GM18507 (cell line): ENCODE measurements at places on chromosomes 1 and 21.

DNA sequence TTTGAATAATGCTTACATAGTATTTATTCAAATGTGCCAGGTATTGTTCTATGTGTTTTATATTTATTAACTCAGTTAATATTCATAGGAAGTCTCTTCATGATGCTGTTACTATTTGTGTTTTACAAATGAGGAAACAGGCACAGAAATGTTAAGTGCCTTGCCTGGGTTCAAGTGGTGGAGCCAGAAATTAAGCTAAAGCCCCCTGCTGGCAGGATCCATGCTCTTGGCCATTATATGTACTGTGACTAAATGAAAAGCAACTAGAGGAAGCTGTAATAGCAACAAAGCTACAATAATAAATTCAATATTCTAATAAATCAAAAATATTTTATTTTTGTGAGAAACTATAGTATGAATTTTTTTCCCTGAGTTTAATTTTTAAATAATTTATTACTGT lies 30.0 kb downstream of the IARS2 start:
- no peak for DNase-seq

DNA sequence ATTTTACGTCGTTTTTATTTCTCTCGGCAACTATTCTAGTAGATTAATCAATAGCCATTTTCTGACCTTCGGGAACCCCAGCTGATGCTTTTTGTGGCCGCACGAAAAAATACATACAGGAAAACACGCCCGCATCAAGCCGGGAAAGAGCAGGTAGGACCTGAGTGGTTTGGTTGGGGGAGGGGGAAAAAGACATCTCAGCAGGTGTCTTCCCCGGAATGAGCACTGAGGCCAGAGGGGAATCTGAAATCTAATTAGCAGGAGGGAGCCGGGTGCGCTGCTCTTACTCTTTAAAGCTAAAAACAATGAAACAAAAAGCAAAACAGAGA lies 618 bp upstream of the FOXD3 start:
- no peak for DNase-seq

GRCh38 chr1:150578272-150579109 lies 919 bp downstream of the MCL1 start:
- DNase-seq, result no peak

- DNase-seq, result peak; percentile 32
Measured at GRCh38 chr1:225652729-225653462, at the start of gene ENAH. ENAH (minus strand) TSS chr1:225653123; CDS start chr1:225652690, 433 bp downstream.

DNA sequence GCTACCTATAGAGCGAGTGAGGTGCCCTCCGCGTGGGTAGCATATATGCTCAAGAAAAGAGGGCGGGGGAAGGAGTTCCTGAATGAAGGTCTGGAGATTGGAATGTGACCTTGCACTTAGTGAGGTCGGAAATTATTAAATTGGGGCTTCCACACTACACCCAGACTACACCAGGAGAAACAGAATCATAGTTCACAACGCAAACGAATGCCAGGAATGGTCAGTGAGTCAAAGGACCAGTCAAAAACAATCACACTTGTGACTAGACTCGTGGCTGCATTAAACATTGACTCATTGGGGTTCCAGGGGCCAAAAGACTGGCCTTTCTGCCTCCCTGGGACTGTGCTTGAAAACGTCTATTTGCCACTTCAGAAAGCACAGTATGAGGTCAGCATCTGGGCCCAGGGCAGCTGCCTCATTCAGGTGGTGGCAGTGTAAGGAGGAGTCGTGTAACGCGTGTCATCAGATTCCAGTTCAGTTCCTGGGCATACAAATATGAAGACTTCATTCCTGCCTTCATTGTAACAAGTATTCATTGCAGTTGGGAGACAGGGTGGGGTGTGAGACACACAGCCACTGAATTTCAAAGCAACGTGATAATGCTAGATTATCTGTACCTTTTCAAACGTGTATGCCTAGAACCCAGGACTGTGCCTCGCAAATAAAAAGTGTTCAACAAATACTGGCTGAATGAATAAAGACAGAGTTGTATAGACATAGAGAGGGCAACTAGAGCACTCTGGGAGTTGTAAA lies at the start of gene YOD1:
Gene YOD1 (minus strand): TSS at position 18 of the 753 bp plus-strand sequence. CDS start 178 bp downstream, outside the sequence.
- no peak for DNase-seq

GRCh38 chr1:204390751-204391466 lies 20.7 kb downstream of the PPP1R15B start:
- no peak for DNase-seq

GRCh38 chr1:27634177-27634984 lies 604 bp downstream of the FGR start:
- no peak for DNase-seq

DNA sequence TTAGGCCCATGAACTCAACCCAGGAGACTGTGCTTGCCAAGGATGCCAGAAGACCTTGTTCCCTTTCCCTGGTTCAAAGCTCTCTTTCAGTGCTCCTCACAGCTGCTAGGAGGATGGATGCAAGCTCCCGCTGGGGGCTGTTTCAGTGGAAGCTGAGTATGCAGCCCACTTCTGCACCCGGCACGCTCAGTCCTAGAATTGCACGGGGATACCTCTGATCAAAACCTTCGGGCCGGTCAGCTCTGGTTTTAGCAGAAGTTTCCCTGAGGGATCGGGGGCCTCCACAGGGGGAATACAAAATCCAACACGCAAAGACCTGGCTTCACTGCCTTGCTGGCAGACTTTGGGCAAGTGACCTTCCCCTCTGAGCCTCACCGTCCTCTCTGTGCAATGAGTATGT lies 4.2 kb upstream of the SSBP3 start:
- no peak for DNase-seq

GRCh38 chr1:154095456-154096060 lies 59.3 kb downstream of the NUP210L start:
- DNase-seq, result no peak

GRCh38 chr1:6093071-6093470 lies 47.4 kb downstream of the KCNAB2 start:
- no peak for DNase-seq

DNA sequence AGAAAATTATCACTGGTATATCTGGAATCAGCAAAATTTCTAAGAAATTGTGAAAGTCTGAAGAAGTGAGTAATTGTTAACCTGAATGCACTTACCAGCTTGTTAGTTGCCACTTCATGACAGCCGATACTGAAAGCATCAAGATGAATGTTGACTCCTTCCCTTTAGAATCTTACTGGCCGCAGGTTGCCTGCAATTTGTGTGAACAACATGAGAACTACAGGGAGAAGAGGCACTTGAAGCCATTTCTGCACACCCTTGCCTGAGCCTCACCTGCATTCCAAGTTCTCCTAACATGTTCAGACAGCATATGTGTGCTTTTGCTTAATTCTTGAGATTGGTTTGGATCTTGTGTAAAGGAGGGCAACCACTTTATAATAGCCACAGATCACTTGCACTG lies 59.2 kb upstream of the SSX2IP start:
- no peak for DNase-seq

DNA sequence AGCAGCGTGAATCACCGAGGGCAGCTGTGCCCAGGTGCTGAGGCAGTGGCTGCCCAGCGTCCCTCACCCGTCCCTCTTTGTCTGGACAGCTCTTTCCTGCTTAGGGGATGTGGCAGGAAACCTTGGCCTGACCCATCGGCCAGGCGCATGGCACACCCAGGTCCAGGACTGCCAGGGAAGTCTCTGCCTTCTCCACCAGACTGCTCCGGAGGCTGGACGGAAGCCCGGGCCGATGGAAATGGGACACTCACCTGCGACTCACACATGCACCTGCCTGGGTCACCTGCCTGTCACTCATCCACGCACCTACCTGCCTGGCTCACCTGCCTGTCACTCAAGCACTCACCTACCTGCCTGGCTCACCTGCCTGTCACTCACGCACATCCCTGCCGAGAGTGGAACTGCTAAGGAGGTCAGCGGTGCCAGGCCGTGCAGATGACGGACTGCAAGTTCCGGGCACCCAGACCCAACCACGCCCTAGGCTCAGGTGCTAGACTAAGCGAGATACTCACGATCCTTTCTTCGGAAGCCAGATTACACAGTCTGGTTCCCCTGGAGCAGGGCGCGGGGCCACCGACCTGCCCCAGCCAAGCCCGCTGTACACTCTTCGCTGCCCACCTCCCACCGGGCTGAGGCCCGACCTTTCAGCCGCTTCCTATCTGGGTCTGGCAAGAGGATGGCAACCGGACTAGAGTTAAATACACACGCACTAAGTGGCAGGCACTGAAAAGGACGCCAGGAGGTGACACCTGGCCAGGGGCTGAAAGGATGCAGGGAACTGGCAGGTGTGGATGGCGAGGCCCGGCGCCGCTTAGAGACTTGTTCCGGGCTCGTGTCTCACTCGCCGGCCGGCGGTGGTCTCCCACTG lies 1.1 kb downstream of the UBE2J2 start:
- DNase-seq, result no peak

DNA sequence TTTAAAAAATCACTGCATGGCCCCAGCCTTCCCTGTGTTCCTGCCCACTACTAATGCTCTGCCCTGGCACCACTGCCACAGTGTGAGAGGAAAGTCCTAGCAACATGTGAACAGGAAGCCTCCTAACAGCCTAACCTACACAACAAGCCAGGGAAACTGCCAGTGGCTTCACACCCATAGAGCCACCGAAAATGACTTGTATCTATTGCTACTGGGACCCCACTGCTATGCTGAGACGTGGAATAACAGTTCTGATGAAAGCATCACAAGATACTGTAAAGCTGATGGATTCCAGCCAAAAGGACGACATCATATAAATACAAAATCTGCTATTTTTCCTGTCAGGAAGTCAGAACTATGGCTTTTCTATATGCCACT lies 74.9 kb downstream of the JAK1 start:
- no peak for DNase-seq

DNA sequence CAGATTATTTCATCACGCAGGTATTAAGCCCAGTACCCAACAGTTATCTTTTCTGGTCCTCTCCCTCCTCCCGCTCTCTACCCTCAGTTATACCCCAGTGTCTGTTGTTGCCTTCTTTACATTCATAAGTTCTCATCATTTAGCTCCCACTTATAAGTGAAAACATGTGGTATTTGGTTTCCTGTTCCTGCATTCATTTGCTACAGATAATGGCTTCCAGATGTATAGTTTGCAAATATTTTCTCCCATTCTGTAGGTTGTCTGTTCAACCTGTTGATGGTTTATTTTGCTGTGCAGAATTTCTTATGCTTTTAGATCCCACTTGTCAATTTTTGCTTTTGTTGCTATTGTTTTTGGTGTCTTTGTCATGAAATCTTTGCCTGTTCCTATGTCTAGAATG lies 21.1 kb upstream of the KCNH1 start:
- DNase-seq, result no peak

- no peak for DNase-seq
Measured at GRCh38 chr1:62333441-62333840, 14.2 kb upstream of the KANK4 start.

- DNase-seq, result no peak
Measured at GRCh38 chr1:238191170-238191569, 300.4 kb upstream of the ZP4 start.

GRCh38 chr1:22539510-22540118 lies 23.7 kb upstream of the EPHA8 start:
- DNase-seq, result no peak

- DNase-seq, result no peak
Measured at GRCh38 chr1:176609556-176610408, 146.8 kb downstream of the PAPPA2 start.

DNA sequence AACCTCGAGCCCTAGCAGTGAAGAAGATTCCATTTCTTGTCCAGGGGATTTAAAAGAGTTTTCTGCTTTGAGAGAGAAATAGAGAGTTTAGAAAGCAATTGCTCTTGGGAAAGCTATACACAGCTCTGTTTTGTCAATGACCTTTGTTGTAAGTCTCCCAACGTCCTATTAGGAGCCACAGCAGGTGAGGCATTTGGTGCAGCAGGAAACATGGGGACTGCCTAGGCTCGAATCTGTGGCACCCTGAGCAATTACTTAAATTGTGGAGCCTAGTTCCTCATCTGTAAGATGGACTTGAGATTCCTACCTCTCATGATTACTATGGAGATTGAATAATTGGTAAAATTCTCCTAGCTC lies 8.2 kb downstream of the DCLRE1B start:
- no peak for DNase-seq

- peak; percentile 12 for DNase-seq
Measured at GRCh38 chr1:233673261-233673946, 59.5 kb downstream of the KCNK1 start.
